ENCODE measurements at places on chromosomes 7 and 10.

GRCh38 chr7:99010281-99010680, 131.9 kb downstream of the TRRAP start:
- DNase-seq, result no peak

DNA sequence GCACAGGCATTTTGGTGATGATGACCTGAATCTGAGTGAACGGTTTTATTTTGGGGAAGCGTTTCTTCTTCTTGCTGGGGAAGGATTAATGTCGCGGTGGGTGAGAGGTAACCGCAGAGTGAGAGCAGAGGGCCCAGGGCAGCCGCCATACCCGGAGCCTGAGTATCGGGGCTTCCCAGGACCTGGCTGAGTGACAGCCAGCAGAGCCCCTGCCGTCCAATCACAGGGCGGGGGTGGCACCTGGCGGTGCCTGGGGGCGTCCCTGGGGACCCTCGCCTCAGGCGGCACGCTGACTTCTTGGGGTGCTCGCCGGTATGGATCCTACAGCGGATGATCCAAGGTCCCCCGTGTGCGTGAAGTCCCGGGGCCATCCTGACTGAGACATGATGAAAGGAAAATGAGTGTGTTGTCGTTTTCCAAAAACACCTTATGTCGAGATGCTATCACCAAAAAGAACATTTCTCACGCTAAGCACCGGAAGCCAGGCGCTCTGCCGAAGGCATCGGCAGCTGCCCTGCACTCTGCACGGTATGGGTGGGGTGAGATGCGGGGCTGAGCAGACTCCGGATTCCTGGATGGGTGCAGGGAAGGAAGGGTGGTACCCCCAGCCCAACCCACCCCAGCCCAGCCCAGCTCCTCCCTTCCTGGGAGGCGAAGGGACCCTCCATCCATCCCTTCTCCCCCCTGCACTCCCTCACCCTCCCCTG, 227.9 kb upstream of the SHH start:
- DNase-seq, result no peak

- no peak for DNase-seq
These were observed 68.6 kb downstream of the NOC3L start for GRCh38 chr10:94294168-94294567.

DNA sequence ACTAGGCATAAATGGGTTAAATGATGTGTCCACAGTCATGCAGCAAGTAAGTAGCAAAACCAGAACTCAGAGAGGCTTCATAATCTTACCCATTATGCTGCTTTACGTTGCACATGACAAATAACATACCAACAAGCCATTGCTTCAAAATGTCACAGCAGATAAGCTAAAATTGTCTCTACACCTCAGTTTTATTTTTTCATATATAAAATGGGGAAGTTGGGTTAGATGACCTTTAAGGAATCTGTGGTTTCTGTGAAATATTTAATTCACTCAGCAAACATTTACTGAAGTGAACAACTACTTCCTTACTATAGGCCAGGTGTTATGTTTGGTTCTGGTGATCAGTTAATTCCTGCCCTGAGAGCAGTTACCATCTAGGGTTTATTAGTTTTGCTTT, 2.2 kb upstream of the ASCC1 start:
- no peak for DNase-seq

DNA sequence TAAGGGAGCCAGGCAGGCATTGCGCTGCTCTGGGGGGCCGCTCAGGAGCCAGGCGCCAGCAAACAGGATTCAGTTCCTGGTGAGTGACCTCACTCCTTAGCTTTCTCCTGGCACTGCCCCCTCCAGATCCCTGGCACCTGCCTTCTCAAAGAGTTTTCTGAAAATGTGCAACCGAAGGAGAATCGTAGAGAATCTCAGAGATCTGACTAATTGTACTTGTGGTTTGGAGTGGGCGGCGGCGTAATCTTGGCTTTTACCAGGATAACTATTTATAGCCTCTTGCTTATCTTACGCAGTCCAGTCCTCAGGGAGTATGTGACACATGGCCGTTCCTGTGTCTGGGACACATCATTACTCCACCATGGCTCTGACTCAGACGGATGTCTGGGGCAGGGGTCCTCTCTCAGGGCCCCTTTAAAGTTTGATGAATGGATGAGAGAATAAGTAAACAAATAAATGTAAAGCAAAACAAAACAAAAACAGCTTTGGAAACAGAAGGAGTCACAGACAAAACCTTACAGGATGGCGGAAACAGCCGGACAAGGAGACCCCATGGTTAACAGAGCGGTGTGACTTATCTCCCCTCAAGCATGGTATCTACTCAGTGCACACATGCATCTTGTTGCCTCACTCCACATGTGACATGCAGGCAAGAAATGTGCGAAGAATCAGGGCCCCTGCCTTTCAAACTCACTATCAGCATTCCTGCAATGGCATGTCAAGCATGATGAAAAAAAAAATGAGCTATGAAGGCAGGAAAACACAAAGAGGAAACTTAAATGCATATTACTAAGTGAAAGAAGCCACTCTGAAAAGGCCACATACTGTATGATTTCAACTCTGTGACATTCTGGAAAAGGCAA, 99.7 kb downstream of the TNS3 start:
- DNase-seq, result no peak

GRCh38 chr10:122554131-122555036, 6.2 kb upstream of the DMBT1 start:
- DNase-seq, result no peak

- no peak for DNase-seq
These were observed 1.7 kb downstream of the TSPAN12 start for GRCh38 chr7:120856198-120856597.

- DNase-seq, result no peak
These were observed 64.6 kb downstream of the CUX1 start for GRCh38 chr7:101882005-101882421.

GRCh38 chr10:97598407-97599271, 9.1 kb downstream of the C10orf62 start:
- no peak for DNase-seq

- no peak for DNase-seq
These were observed at the start of gene PTPN12 for GRCh38 chr7:77537136-77537777. Gene PTPN12, plus strand, starts transcription at chr7:77537295. Its CDS starts 252 bp downstream, at chr7:77537547.

DNA sequence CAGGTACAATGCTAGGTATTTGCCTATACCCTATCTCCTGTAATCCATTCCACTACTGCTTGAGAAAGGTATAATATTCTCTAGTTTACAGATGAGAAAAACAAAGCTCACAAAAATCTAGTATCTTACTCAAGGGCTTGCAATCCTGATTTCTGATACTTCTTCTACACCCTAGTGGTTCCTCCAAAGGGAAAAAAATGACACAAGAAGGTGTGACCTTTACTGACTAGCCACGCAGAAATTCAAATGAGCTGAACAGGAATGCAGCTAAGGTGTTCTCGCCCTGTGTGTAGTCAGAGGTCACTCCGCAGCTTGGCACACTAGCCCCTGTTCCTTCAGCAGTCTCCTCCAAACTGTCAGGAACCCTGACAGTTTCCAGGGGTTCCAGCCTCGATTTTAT, 59.5 kb upstream of the TM9SF3 start:
- DNase-seq, result no peak

DNA sequence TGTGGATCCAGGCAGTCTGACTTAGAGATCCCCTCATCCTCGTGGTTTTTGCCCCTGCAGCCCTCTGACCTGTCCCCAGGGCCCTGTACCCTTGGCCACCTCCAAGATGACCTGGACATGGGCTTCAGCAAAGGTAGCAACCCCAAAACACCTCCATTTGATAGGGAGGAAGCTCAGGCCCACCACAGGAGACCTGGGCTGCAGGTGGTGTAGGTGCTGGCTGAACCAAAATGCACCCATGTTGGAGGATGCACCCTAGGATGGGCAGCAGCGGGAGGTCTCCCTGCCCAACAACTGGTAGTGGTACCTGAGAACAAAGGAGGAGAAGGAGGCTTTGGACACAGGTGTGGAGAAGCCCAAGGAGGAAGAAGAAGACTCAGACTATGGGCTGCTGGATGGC, 188.7 kb downstream of the ZNF716 start:
- DNase-seq, result no peak

DNA sequence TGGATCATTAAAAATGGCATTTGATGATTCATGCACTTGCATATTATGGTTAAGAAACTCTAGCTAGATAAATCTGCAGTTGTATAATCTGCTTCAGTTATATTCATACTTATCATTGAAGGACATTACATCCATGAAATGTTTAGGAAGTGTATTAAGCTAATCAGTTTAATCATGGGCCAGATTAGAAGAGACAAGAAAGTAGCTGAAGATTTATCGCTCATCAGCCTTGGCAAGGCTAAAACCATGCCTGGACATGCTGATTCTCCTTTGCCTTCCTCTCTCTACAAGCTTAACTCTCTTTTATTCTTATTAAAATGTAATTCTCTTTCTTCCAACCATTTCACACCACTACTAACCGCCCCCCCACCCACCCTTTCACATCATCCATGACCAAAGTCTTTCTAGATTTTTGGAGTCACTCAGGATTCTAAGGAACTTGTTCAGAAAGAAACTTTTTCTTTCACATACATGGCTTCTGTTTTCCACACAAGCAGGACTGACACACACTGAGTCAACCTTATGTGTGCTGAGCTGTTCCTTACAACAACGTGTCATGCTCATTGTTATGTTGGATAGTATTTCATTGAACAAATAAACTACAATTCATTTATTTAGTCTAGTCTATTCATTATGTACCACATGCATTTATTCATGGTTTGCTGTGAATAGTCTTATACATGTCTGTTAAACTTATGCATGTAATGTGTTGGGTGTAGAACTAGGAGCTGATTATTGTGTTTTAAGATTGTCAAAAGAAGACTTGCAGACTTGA, 227.3 kb upstream of the SP8 start:
- DNase-seq, result no peak

GRCh38 chr7:50595491-50596102, 30.4 kb upstream of the DDC start:
- peak; percentile 61 for DNase-seq

- DNase-seq, result no peak
These were observed 105.8 kb downstream of the ARHGAP22 start for GRCh38 chr10:48498940-48499510.

GRCh38 chr10:29922892-29923291, 136.5 kb downstream of the JCAD start:
- no peak for DNase-seq

- DNase-seq, result no peak
These were observed 2.5 kb upstream of the P4HA1 start for GRCh38 chr10:73099141-73099540.

DNA sequence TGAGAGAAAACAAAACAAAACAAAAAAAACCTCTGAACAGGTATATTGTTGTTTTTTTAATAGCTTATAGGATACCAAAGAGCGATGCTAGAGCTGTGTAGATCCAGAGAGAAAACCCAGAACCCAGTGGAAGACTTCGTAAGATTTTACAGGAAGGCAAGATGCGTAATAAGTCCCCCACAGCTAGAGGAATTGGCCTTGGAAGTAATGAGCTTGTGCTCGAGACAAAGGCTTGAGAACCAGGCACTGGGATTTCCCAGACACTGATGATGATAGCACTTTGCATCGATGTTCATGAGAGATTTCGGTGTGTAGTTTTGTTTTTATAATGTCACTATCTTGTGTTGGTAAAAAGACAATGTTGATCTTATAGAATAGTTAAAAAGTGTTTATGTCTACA, 821.5 kb upstream of the IGFBP3 start:
- no peak for DNase-seq

DNA sequence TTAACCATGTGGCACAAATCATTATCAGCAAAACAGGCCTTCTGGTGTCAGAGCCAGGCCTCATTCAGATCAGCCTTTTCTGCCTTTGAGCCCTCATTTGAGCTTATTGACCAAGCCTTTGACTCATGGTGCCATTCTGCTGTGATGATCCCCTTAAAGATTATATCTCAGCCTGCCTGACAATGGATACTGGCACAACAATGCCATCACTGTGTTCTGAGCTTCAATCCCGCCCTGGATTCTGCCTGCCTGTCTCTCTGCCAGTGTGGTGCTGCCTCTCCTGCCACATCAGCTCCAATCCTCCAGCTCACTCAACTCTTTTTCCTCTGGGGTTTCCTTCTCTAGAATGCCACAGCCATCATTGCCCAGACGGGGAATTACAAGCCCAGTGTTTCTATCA, 52.6 kb downstream of the SRI start:
- DNase-seq, result no peak

Data from WERI-Rb-1 (cell line).